Stimulated activated CD4-positive, alpha-beta T cell treated with anti-CD3 and anti-CD28 coated beads, Interleukin-1b, Interleukin-23, amount 100 ng/mL, for 4 hours (primary cell): ENCODE measurements at places on chromosomes 5 and 9.

DNA sequence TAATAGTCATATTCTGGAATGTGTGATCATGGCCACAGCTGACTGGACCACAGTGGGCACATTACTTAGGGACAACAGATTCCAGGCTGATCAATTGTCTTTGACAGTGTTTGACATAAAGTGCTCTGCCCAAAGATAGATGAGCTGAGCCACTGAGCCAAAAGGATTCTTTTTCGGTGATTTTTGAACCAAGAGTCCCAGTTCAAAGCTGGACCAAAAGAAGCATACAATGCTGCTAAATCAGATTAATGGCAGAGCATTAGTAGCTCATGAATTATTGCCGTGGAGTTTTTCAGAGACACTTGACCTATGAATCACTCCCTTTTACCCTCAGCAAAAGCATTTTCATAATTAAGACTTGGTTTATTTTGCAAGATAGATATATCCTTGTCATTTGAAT lies 160.6 kb downstream of the IZUMO3 start:
- no peak for DNase-seq

DNA sequence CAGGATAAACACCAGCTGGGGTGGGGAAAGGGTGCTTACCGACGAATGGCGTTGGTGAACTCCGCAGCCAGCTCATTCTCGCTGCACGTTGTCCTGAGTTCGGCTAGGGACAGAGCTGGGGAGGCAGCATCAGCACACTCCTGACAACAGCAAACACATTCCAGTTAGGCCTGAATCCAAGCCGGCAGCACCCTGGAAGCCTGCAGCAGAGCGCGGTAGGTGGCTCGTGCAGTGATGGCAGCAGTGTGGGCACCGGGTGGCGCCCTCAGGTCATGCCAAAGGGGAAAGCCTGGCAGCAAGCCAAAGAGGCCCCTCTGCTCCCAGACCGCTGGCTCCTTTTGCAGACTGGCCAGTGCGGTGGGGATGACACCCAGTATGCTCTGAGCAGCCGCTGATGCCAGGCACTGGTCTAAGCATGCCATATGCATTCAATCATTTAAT lies 66.9 kb downstream of the DCP2 start:
- no peak for DNase-seq

DNA sequence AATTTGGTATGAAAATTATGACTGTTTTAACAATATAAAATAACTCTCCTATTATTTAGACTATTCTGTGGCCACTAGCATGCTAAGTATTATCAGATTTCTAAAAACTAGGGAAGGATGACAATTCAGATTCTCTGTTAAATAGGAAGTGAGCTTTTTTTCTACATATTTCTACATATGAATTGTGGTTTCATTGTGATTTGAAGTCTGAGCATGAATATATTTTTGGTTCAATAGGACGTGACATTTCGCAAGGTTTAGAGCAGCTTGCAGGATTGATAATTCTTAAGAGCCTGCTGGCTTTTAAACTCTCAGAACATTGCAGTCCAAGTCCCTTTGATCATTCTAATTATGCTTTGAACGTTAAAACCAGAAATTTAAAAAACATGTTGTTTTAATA lies 82.9 kb downstream of the ADGRV1 start:
- DNase-seq = no peak

DNA sequence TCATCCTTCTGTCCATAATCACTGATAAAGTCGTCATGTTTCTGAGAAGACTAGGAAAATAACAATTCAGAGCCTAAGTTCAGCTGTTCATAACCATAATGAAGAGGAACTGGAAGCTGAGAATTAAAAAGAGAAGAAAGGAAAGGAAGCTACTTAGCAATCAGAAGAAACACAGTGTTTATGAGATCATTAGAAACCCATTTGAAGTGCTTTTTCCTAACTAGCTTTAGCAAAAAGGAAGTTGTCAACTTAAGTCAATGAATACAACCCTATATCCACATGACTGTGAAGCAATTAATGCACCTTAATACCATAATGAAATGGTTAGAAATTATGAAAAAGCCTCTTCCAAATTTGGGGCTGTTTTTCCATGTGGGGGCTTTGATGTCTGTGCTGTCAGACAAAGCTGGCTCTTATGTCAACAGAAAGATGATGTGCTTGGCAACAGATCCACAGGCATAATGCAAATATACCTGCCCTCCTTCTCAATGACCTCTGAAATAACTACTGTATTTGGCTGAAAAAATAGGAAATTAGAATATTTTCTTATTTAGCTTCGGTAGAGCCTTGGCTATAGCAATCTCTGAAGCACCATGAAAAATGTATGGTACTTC lies 463.5 kb downstream of the RASEF start:
- no peak for DNase-seq

DNA sequence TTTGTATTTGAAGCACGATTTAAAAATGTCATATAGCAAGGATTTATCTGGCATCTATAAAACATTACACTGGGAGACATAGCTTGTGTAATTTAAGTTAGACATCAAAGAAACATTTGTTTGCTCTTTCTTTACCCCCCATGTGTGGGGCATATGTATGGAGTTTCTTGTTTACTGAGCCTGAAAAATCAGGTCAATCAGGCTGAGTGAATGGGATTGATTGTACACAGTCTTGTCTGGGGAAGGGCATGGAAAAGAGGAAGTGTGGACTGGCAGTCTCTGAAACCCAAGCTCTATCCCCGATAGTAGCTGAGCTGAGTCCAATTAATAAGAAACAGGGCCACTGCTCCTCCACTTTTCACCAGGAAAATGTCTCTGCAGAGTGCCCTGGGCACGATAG lies 49.4 kb downstream of the SLC46A2 start:
- DNase-seq = no peak

DNA sequence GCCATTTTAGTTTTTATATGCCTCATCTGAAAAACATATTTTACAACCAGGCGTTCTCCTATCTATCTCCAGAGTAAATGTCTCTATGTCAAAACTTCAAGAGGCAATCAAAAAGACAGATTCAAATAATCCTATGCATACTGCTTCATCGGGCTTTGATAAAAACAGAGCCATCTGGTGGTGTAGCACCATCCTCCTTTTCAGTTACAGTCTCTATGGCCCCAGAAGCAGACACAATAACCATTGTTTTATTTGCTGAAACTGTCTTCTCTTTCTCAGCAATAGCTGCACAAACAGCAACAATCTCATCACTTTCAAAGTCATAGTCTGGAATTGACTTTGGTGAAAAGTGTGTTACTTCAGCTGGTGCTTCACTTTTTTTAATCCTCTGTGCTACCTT lies 36.3 kb downstream of the PTGER4 start:
- no peak for DNase-seq

- no peak for DNase-seq
Observed at GRCh38 chr5:6461793-6462650, 13.4 kb downstream of the UBE2QL1 start.

DNA sequence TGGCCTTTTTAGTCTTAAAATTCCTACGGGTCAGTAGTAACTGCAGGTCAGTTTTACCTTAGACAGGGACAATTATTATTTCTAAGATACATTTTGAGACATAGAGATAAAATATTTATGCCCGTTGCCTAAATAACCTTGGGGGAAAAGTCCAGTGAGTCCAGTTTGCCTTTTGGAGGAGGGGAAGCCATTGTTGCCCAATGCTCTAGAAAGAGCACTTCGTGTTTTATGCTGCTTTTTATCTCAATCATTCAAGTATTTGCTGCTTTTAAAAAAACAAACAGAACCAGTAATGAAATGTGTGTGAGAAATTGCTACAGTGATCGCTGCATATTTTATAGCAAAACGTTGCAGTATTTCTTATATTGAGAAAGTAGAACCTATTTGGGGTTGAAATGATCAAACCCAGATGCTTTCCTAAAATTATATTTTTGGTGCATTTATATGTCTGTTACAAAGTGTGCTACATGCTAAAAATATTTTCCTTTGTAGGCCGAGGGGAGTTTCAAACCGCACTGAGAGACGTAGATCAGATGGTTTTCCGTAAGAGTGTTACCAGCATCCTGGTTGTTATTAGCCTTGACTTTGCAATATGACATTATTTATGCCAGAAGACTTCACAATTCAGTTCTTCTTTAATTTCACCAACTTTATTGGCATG lies 266.8 kb downstream of the AOPEP start:
- no peak for DNase-seq

GRCh38 chr5:115343855-115344254 lies 47.4 kb upstream of the CCDC112 start:
- no peak for DNase-seq

- no peak for DNase-seq
Observed at GRCh38 chr5:148168246-148168645, at the start of gene SPINK14. TSS of gene SPINK14 (plus strand) at chr5:148168546. CDS start at chr5:148169733, 1,187 bp downstream.

GRCh38 chr9:124357721-124358361 lies 57.4 kb downstream of the PSMB7 start:
- DNase-seq = no peak

DNA sequence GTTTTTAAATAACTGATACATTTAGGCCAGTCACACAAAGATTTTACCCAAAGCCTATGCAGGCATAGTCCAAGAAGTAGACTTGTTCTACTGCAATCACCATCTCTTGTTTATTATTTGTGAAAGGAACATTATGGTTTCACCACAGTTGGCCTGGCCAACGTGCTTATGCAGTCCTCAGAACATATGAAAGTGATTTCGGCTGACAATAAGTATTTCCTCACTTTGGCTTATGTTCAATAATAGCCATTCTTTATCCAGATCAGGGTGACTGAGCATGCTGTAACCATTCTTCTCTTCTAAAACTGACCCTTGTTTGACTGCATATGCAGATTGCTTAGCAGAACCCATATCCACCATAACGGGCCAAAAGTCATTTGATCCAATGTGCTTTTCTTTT lies 76.6 kb upstream of the CCDC152 start:
- DNase-seq = no peak

- DNase-seq = no peak
Observed at GRCh38 chr5:172943906-172944305, 15.3 kb upstream of the RPL26L1 start.

DNA sequence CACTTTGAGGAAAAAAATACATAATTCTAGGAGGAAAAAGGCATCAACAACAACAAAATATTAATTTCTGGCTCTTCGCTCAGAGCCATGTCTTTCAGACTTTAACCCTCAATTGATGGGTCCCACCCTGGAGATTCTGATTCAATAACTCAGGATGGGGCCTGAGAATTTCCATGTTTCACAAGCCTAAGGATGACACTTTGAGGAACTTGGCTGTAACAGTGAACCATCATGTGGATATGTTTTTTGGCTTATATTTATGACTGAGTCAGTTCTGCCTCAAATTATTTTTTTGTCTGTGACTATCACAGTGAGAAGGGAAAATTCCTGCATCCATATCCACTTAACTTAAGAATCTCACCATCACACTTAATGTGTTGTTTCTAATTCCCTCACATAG lies 504.6 kb downstream of the RASEF start:
- no peak for DNase-seq

DNA sequence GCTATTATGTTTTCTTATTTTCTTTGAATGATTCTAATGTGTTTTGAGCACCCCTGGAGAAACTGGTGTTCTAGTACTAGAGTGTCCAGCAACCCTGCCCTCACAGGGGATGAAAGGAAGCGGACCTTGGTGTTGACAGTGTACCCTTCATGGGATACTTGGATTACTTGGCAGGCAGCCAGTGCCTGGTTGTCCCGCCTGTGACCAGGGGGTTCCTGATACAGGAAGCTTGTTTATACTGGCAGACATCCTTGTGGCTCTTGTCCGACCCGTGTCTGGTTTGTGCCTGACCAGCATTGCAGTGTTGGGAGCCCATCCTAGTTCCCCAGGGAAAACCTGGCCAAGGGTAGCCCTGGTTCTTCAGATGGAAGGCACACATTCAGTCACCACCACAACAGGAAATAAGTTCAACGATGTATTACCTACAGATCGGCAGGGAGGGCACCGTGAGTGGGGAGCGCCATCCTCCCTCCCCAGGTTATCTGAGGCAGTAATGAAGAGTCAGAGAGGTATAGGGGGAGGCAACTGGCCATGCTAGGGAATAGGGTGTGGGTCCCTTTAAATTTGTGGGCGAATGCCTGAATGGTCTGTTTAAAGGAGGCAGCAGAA lies 47.3 kb downstream of the CACNA1B start:
- no peak for DNase-seq

- DNase-seq = no peak
Observed at GRCh38 chr9:6805532-6805931, 47.8 kb downstream of the KDM4C start.

DNA sequence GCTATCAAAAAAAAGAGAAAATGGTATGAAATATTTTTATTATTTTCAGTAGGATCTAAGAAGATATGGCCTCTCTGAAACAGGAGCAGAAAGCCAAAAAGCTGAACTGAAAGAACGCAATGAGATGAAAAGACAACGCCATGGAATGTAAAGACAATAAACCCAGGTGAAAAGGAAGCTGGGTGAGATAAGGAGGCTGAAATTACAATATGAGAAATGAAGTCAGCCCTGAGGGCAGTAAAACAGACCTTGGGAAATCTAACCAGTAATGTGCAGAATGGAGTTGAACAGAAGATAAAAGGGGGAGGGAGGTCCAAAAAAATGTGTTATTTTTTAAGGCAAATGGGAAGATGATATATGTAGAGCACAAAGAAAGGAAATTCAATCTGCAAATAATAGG lies 265.3 kb downstream of the ENC1 start:
- DNase-seq = no peak

- no peak for DNase-seq
Observed at GRCh38 chr5:133360693-133361472, 251.5 kb downstream of the FSTL4 start.

- no peak for DNase-seq
Observed at GRCh38 chr9:2269778-2270177, 254.6 kb downstream of the SMARCA2 start.

DNA sequence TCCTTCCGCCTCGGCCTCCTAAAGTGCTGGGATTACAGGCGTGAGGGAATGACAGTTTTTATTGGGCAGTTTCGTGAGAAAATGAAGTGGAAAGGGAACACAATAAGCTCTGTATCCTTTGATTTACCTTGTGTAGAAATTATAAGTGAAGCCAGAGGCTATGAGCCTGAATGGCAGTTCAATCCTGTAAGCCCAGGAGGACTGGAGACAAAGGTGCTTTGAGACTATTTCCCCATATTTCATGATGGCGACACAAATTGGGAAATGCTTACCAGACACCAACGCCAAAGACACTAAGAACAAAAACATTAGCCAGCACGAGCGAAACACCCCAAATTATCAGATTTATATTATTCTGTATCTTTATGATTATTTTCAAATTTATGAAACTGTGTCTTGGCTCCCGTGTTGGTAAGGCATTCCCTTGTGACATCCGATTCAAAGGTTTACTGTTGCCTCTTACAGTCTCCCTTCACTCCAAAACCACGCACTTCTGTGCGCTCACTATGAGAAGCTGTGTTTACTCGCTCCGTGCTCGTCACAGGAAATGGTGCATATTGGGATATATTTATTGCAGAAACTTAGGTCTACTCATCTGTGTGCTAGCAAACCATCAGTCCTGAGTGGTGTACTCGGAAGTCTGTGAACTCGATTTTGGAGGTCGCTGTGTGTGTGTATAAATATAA lies 73.9 kb downstream of the SH3PXD2B start:
- DNase-seq = no peak

- no peak for DNase-seq
Observed at GRCh38 chr5:98964621-98965020, 35.8 kb upstream of the CHD1 start.

GRCh38 chr5:1051366-1051720 lies 42.7 kb downstream of the NKD2 start:
- DNase-seq = no peak

GRCh38 chr9:20353524-20353923 lies 268.8 kb downstream of the MLLT3 start:
- DNase-seq = no peak

GRCh38 chr9:2939368-2939767 lies 95.5 kb upstream of the PUM3 start:
- DNase-seq = no peak
